Activated naive CD4-positive, alpha-beta T cell (primary cell): ENCODE measurements at places on chromosomes 11 and 22.

GRCh38 chr11:46690702-46691101 is 9.7 kb downstream of the ARHGAP1 start:
- DNase-seq = no peak

DNA sequence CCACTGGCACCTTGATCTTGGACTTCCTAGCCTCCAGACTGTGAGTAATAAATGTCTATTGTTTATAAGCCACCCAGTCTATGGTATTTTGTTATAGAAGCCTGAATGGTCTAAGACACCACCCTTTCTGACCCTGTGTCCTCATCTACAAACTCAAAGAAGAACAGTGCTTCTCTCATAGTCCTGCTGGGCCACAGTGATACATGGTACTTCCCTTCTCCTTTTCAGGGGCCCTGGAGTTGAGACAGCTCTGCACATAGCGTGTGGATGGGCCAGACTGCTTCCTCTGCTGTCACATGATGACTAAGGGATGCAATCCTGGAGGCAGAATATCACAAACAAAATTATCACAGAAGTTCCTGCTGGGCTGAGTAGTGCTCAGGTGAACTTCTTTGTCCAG is 5.0 kb downstream of the KCNJ11 start:
- DNase-seq = no peak

GRCh38 chr11:8928205-8928604 is 4.5 kb downstream of the C11orf16 start:
- no peak for DNase-seq

DNA sequence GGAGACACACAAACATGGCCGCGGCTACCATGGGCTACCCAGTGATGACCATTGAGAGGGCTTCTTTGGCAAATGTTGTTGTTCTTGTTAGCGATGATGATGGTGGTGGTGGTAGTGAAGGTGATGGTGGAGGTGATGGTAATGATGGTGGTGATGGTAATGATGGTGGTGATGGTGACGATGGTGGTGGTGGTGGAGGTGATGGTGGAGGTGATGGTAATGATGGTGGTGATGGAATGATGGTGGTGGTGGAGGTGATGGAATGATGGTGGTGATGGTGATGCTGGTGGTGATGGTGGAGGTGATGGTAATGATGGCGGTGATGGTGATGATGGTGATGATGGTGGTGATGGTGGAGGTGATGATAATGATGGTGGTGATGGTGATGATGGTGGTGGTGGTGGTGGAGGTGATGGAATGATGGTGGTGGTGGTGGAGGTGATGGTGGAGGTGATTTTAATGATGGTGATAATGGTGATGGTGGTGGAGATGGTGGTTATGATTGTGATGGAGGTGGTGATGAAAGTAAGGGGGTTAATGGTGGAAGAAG is 16.3 kb upstream of the WNT7B start:
- DNase-seq = no peak

GRCh38 chr22:37417677-37418348 is 9.5 kb downstream of the ELFN2 start:
- DNase-seq = no peak
